ENCODE measurements at places on chromosomes 12 and 14.
A peak's percentile ranks its signal among the peaks of the same experiment; 100 is the strongest.

GRCh38 chr12:132488127-132489077, 1.5 kb upstream of the FBRSL1 start:
- DNase-seq, result peak; percentile 58

DNA sequence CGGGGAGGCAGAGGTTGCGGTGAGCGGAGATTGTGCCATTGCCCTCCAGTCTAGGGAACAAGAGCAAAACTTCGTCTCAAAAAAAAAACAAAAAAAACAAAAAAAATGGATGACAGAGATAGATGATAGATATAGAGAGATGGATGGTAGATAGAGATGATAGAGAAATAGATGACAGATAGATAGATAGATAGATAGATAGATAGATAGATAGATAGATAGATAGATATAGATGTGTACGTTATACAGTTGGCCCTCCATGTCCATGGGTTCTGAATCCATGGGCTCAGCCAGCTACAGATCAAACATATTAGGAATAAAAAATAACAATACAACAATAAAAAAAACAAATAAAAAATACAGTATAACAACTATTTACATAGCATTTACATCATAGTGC, 12.8 kb upstream of the SLC25A3 start:
- DNase-seq, result no peak

DNA sequence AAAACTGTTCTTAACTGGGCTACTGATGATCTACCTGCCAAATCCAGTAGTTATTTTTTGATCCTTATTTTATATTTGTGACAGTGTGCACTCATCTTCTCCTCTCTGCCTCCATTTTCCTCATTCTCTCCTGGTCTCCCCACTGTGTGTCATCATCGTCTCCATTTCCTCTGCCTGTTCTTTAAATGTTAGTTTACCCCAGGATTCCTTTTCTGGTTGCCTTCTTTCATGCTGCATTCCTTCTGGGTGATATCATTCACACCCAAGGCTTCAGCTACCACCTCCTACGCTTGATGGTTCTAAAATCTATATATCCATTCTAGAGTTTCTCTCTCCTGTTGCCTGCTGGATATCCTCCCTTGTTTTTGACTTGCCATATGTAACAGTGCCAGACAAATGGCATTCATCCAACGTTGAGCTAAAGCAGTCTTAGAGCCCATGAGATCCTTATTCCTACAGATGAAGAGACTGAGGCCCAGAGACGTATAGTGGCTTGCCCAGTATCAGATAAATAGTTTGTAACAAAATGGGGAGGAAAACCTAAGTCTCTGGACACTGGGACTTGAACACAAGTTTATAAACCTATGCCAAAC, 109.5 kb downstream of the DIP2B start:
- no peak for DNase-seq

DNA sequence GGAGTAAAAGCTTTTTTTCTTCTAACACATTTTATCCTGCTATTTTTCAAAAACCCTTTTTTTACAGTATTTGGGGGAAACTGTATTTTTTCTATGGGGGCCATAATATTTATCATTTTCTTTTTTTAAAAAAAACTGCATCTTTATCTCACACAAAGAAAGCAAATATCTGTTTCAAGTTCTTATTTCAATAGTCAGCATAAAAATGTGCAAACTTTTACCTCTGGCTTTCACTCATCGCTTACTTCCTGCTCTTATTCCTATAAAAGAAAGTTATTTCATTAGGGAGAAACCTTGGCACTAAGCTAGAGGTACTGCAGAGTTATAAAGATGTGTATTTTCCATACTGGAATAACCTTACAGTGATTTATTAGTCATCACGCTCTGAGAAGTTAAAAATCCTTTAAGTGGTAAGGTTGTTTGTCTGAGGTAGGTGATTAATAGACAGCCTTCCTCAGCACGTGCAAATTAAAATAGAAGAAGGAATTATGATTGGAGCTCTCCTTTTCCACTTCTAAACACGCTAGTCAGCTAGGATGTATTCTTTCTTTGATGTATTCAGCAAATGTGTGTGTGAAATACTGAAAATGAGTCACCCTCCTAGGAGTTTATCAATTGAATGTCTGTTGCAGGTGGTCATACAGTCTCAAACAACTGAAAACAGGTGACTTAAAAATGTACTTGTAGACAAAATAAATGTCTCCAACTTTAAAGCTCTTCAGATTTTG, 461.0 kb downstream of the GXYLT1 start:
- DNase-seq, result no peak

DNA sequence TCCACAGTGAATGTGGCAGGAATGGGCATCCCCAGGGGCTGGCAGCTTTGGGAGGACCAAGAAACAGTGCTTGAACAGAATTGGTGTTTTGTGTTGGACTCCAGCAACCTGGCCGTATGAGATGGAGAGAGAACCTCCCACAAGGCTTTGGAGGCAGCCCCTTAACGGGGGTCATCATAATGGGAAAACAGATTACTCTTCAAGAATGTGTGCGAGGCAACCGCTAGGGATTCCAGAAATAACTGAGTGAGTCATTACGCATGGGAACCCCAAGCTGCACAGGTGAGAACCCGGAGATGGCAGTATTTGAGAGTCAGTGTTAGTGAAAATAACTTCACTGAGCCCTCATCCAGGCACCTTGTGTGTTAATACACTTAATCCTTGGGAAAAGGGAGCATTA, 567.8 kb upstream of the TBX3 start:
- DNase-seq, result no peak
